ENCODE measurements at places on chromosomes 11 and 22. TPM values are rescaled to one million over a fixed set of nuclear protein-coding genes. Genes with fewer than 3 reads are reported as not detected.

DNA sequence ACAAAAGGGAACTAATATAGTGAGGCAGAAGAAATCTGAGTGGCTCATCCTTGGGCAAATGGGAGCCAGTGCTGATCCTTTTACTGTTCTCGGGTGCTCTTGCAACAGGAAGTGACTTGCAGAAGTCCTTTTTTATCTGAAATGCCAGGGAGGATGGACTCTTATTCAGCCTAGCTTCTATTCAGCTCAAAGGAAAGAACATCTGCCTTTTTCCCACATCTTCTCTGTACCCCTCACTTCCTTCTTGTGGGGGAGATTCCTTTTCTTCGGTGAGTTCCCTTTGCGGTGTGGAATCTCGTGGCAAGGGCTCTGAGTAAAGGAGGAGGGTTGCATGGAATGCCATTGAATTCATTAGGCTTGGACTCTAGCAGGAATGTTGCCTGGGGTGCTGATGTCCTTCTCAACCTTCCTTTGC is 76.2 kb downstream of the ZBTB16 start:
- peak overlapping the region; percentile 57 for H3K27ac ChIP-seq

DNA sequence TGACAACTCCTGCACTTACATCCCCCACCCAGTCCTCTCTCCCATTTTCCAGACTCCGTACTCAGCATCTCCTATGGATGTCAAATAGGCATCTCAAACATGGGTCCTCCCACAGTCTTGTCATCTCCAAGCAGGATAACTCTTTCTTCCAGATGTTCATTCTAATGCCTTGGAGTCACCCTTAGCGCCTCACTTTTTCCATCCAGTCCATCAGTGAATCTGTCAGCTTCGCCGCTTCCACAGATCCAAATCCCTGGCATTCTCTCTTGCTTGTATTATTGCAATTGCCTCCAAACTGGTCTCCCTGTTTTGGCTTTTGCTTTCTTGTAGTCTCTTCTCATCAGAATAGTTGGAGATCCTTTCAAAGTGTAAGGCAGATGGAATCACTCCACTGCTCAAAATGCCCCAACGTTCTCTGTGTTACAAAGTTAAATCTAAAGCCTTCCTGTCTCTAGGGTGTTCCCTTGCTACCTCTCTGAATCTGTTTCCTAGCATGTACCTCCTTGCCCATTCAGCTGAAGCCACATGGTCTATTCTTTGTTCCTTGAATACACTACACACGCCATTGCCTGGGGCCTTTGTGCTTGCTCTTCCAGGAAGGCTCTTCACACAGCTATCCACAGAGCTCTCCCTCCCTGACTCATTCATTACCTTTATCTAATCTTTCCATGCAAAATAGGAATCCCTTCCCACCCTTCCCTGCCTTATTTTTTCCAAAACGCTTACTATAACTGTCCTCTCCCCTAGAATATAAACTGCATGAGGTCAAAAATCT is 64.8 kb downstream of the UBASH3B start:
- no peaks in the 10 kb centered on the region for H3K4me1 ChIP-seq
- no peak overlapping the region for H3K27ac ChIP-seq
- H3K4me3 ChIP-seq, result no peak overlapping the region
- DNase-seq, result no peak

MUC6 gene
- total RNA-seq, result not detected

DNA sequence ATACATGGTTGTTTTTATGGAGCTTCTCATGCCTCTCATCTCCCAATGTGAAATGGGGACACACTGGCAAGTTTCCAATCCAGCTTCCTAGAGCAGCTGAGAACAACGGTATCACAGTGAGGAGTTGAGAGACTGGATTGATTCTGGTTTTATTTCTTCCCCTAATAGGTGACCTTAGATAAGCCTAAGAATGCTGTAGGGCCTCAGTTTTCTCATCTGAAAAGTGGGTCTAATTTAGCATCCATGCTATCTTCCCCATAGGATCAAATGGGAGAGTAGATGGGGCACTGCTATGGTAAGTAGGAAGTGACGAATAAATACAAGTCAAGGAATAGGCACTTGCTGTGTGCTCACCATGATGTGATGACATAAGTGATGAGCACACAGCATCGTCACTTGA is 61.1 kb upstream of the PHOX2A start:
- H3K27me3 ChIP-seq, result no peaks in the 10 kb centered on the region
- DNase-seq, result no peak
- H3K4me1 ChIP-seq, result peaks cover 26% of the 10 kb centered on the region
- no peak overlapping the region for H3K4me3 ChIP-seq
- peaks cover 30% of the 10 kb centered on the region for H3K36me3 ChIP-seq
- H3K27ac ChIP-seq, result no peak overlapping the region

DNA sequence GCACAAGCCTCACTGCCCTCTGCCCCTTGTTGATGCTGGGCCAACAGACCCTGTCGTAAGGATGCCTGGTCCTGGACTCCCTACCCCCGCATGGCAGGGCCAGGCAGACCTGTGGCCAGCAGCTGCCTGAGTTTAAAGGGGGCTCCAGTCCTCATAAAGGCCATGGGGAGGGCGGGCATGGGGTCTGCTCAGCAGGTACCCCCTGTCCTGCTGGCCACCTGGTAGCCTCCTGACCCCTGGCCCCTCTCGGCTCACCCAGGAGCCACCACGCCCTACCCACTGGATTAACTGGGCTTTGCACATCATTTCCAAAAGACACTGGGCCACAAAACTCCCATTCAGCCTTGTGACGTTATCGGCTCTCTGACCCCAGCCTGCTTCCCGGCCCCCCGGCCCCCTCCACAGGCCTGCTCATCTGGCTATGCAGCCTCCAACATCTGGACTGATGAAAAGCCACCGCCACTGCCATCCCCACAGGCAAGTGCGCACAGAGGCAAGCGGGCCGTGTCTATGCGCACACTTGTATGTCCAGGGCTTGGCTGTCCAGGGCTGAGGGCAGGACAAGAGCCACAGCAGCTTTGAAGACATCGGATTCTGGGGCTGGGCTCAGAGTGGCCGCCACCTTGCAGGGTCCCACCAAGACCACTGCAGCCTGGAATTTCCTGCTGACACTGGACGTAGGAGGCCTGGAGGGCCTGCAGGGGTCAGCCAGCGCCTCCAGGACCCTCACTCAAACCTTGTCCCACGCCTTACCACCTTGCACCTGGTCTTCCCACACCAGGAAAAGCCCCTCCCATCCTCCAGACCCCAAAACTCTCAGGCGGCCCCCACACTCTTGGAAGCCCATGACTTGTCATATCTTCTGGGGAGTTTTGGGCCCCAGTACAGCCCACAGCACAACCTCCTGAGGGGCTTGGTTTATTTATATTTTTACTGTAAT is 48.7 kb downstream of the IGF2 start:
- H3K4me3 ChIP-seq, result no peak overlapping the region
- peaks cover 13% of the 10 kb centered on the region for H3K4me1 ChIP-seq
- no peaks in the 10 kb centered on the region for H3K27me3 ChIP-seq
- H3K27ac ChIP-seq, result no peak overlapping the region
- no peak for DNase-seq

- no peaks in the 10 kb centered on the region for H3K27me3 ChIP-seq
- no peaks in the 10 kb centered on the region for H3K36me3 ChIP-seq
- H3K4me3 ChIP-seq, result peak overlapping the region; percentile 24
- peak overlapping the region; percentile 86 for H3K27ac ChIP-seq
- no peak for DNase-seq
These were observed 23.1 kb upstream of the CBX7 start for GRCh38 chr22:39175353-39176142.

VPREB1 gene
- not detected for total RNA-seq

F2 gene
- not detected for total RNA-seq

GRCh38 chr11:62139526-62140303 is 15.9 kb downstream of the INCENP start:
- no peak overlapping the region for H3K27ac ChIP-seq
- H3K27me3 ChIP-seq, result no peaks in the 10 kb centered on the region
- H3K36me3 ChIP-seq, result peaks cover 28% of the 10 kb centered on the region
- DNase-seq, result no peak
- H3K4me1 ChIP-seq, result no peaks in the 10 kb centered on the region

LMNTD2 gene
- total RNA-seq, result 0.52 TPM

DNA sequence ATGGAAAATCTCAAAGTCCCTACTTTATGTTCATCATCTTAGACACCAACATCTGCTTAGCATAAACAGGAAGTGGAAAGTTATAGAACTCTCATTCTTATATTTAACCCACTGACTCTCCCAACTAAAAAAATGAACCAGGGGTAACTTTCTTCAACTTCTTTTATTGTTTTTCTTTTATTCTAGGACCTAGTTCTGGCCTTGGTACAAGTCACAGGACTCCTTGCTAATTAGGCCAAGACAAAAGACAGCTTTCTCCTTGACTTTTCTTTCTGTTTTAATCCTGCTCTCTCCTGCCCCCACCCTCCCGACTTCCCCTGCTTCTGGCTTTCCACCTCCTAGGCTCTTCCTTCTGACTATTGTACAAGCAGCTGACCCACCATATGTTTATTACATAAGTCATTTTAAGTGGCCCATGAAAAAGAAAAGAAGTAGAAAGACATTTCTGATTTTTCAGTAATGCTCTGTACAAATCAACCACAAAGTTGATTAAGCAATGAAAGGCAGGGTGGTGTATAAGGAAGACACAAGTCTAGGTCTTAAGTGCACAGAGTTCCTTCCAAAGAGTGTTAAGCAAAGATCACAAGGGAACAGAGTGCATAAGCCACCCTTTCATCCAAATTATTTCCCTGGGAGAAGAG is 18.3 kb downstream of the JAML start:
- H3K27ac ChIP-seq, result no peak overlapping the region
- no peaks in the 10 kb centered on the region for H3K36me3 ChIP-seq
- no peak for DNase-seq

GRCh38 chr22:22074634-22075381 is 92.2 kb upstream of the TOP3B start:
- no peaks in the 10 kb centered on the region for H3K27me3 ChIP-seq
- H3K4me3 ChIP-seq, result no peak overlapping the region
- H3K27ac ChIP-seq, result no peak overlapping the region
- H3K36me3 ChIP-seq, result no peaks in the 10 kb centered on the region

DNA sequence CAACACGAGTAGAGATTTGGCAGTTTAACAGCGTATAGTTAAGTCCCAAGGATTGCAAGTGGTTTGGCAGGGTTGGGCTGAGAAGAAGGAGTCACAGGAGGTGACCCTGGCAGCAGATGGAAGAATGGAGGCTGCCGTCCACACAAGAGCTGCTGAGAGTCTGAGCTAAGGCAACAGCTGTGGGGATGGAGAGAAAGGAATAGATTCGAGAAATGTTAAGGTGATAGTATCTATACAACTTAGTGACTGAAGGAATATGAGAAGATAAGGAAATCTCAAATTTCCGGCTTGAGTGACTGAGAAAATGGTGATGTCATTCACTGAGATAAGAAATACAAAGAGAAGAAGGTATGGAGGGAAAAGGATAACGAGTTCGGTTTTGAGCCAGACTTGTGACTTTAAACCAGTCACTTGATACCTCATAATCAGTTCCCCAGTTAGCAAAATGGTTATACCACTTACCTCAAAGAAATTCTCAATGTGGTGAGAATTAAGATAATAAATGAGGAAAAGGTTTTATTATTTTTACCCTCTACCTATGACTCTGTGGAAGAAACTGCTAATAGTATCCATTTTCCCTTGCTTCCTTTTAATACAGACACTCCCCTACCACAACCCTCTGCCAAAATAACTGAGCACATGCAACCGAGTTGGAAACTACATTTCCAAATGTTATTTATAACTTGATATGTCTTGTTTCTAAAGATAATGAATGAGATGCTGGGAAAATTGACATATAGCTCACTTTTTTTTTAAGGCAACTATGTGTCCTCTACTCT is 30.7 kb downstream of the FAM168A start:
- H3K4me1 ChIP-seq, result peaks cover 5% of the 10 kb centered on the region
- no peak for DNase-seq
- no peaks in the 10 kb centered on the region for H3K36me3 ChIP-seq
- no peak overlapping the region for H3K27ac ChIP-seq

OR52A1 gene
- not detected for total RNA-seq

GRCh38 chr11:71532036-71532610 is 5.1 kb downstream of the KRTAP5-7 start:
- no peaks in the 10 kb centered on the region for H3K36me3 ChIP-seq
- DNase-seq, result no peak
- no peak overlapping the region for H3K27ac ChIP-seq
- no peaks in the 10 kb centered on the region for H3K27me3 ChIP-seq

DNA sequence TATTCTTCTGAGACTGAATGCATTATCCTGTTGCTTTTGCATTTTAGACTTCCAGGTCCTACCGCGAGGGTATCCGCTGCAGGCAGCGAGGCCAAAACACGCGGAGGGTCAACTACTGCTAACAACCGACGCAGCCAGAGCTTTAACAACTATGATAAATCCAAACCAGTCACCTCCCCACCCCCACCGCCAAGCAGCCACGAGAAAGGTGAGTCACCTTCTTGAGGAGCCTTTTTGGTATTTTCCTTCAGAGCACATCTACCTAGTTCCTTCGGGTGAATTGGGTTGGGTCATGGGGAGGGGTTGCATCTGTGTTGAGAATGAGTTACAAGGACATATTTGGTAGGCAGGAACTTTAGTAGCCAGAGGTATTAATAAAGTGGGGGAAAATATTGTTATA is 179.8 kb downstream of the NAV2 start:
- H3K27ac ChIP-seq, result no peak overlapping the region
- H3K27me3 ChIP-seq, result no peaks in the 10 kb centered on the region
- H3K36me3 ChIP-seq, result peaks cover 22% of the 10 kb centered on the region
- no peak overlapping the region for H3K4me3 ChIP-seq

RAB38 gene
- total RNA-seq, result 0.75 TPM

GRCh38 chr11:59255281-59255680 is 42.6 kb upstream of the MPEG1 start:
- no peak overlapping the region for H3K27ac ChIP-seq
- H3K4me1 ChIP-seq, result no peaks in the 10 kb centered on the region
- no peak overlapping the region for H3K4me3 ChIP-seq

DNA sequence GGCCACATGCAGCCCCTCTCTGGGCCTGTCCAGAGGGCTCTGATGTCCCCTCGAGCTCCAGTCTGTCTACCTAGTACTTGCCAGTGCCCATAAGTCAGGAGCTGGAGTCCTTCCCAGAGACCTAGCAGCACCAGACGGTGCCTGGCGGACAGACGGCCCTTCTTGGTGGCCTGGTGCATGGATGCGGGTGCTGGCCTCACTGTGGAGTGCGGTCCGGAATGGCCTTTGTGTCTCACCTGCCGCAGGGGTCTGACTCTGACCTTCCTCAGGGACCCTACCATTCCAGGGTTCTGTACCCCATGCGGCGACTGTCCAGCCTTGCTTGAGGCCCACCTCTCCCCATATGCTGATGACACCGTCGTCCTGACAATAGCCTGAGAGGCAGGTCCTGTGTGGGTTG is 29.4 kb upstream of the SMIM38 start:
- H3K27ac ChIP-seq, result no peak overlapping the region
- no peak for DNase-seq
- no peaks in the 10 kb centered on the region for H3K27me3 ChIP-seq
- H3K4me1 ChIP-seq, result peaks cover 46% of the 10 kb centered on the region

DEUP1 gene
- total RNA-seq, result not detected

FGF4 gene
- total RNA-seq, result not detected

Data from esophagus muscularis mucosa (tissue), 4 donors.